Heart right ventricle (tissue), 16 donors: ENCODE measurements at places on chromosomes 2 and 18. TPM values are rescaled to one million over a fixed set of nuclear protein-coding genes. Genes with fewer than 3 reads are reported as not detected.

Gene LOXHD1
- 0.98 TPM for total RNA-seq

Gene NMS
- total RNA-seq, result not detected

Gene CD8A
- total RNA-seq, result 0.97 TPM

Gene SP140
- 0.09 TPM for total RNA-seq

Gene ECEL1
- total RNA-seq, result not detected

Gene TRIM54
- 231 TPM for total RNA-seq

Gene TNFAIP6
- 2.7 TPM for total RNA-seq

Gene UGT1A1
- not detected for total RNA-seq

Gene AQP4
- 8.2 TPM for total RNA-seq

Gene IGFBP5
- total RNA-seq, result 154 TPM
